ENCODE measurements at places on chromosomes 5 and 9. TPM values are rescaled to one million over a fixed set of nuclear protein-coding genes. Genes with fewer than 3 reads are reported as not detected.

- DNase-seq = no peak
These were observed 41.8 kb downstream of the ENC1 start for GRCh38 chr5:74598731-74599130.

LHX6 gene
- 3.4 TPM for polyA plus RNA-seq

GRCh38 chr5:132760601-132761317, 13.5 kb downstream of the CCNI2 start:
- no peak for DNase-seq

DNA sequence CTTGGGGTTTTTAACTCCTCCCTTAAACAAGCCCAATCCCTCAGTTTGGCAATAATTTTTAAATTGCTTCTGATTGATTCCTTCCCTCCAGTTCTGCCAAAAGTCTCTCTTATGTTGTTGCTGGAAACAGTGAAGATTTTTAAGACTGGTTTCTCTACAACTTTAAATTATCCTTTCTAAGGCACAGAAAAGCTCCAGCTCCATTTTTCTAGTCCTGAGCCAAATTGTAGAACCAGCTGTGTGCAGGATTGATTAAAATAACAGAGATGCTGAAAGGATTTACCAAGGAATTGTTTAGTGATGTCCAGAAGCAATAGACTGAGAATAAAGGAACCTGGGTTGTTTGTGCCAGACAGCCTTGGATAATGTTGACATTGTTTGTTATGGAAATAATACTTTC, 111.3 kb downstream of the NUDT12 start:
- DNase-seq = no peak

- no peak for DNase-seq
These were observed 19.2 kb downstream of the PLGRKT start for GRCh38 chr9:5418481-5418880.

RLN1 gene
- 0.72 TPM for polyA plus RNA-seq

DNA sequence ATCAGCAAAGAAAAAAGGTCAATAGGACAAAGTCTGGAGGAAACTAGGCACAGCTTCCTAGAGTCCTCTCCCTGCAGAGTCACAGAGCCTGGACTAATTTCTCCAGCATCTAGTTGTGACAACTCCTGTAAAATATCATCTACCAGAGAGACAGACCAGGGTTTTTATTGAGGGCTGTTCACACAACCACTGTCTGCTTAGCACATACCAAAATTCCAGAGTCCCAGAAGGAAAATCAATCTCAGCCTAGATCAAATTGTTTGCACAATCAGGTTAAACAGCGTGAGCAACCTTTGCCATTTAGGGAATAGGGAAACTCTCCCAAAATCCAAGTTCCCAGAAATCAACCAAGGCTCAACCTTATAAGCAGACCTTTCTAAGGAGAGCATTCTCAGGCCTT, 190.3 kb downstream of the SYK start:
- DNase-seq = no peak

DNA sequence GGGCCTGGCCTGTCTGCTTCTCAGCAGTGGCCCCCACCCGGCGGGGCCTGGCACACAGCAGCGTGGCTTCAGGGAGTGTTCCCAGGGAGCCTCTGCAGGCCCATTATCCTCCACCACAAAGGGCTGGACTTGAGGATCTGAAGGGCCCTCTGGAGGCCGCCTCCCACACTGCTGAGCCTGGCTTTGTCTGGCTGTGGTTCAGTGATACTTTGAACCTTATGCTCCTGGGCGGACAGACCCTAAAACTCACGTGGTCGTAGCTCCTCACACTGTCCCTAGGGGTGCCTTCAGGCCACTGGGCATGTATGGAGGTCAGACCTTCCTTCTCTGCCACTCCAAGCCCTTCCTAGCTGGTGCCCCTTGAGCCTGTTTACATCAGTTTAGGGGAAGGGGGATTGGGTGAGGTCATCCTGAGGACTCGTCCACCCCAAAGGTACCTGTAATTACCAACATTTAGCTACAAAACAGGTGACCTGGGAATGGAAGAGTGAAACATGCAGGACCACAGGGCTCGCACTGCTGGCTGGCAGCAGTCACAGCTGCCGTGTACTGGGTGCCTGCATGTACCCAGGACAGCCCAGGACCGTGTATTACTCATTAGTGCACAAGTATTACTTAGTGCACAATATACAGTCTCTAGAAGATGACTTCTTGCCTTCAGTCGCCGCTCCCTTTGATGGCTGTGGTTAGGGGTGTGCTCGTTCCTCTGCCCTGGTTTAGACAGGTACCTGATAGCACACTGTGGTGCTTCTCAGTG, 8.5 kb downstream of the GRHPR start:
- DNase-seq = no peak

SECISBP2 gene
- polyA plus RNA-seq = 105 TPM

- DNase-seq = no peak
These were observed 411 bp upstream of the MAT2B start for GRCh38 chr5:163505049-163505367.

GRCh38 chr9:93826209-93826608, 128.9 kb downstream of the BARX1 start:
- no peak for DNase-seq

DNA sequence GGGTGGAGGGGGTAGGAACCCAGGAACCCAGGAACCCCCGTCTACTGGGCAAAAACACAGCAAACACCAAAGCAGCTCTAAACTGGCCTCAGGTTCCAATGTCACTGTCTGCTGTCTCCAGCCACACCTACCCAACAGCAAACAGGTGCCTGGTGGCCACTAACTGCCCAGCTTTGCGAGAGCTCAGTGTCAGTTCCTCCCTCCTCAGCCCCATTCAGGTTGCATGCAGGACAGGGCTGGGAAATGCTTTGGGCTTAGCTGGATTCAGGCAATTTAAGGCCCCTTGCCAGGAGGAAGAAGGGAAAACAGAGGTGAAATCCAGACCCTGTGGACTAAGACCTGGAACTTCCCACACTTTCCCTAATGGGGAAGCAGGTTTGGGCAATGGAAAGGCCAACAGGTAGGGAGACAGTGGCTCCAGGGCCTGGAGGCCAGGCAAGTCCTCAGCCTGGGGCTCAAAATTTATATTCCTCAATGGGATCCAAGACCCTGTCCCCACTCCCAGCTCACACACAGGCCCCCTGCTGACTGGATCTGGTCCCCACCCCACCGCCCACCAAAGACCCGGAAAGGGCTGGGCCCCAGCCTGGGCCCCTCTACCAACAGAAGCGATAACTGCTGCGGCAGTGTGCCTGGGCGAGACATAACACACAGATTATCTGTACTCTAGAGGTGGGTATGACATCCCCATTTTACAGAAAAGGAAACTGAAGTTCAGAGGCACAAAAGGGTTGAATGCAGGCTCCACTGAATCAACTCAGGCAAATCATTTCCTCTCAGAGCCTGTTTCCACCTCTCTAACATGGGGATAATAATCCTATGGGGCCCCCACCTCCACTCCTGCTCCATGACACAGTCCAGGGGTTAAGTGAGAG, 3.5 kb downstream of the EEIG1 start:
- no peak for DNase-seq

GRCh38 chr5:34905564-34905963, 9.7 kb downstream of the RAD1 start:
- no peak for DNase-seq

- no peak for DNase-seq
These were observed 276.1 kb downstream of the TAF11L14 start for GRCh38 chr5:17910318-17910717.

DNA sequence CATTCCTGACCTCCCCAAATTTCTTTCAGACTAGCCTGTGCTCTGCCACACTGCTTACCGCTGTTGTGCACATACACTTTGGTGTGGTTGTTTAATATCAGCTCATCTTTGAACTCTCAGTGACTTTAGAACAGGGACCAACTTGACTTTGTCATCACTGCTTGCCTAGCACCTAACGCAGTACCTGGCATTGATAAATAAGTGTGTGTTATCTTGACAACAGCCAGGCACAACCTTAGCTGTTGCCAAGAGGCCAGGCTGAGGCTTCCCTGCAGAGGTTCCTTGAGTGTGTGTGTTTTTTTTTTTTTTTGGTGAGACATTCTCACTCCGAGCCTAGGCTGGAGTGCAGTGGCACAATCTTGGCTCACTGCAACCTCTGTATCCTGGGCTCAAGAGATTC, 41.0 kb upstream of the SLC28A3 start:
- DNase-seq = no peak

DNA sequence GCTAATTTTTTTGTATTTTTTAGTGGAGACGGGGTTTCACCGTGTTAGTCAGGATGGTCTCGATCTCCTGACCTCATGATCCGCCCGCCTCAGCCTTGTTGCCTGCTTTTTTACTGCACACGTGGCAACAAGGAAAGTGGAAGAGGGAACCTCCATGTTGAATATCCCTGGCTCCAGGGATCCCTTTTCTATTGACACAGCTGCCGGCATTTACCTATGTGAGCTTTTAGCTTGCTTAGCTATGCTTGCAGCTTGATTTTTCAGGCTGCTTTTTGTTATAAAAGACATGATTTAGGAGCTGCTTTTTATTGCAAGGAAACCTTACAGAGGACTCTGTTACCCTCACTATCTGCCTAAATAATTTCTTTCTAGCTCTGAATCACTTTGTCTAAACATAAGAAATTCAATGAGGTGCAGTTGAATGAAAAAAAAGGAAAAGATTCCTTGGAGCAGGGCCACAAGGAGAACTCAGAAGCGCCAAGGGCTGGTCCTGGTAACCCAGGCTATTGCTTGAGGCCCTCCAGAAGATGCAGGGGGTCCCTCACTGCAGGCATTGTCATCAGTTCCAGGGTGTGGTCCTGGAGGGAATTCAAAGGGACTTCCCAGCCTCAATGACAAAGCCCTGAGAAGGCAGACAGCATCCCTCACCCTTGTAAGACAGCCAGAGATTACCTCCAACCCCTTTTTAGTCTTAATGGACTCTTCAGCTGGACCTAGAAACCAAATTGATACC, 89.9 kb downstream of the SYK start:
- no peak for DNase-seq

DNA sequence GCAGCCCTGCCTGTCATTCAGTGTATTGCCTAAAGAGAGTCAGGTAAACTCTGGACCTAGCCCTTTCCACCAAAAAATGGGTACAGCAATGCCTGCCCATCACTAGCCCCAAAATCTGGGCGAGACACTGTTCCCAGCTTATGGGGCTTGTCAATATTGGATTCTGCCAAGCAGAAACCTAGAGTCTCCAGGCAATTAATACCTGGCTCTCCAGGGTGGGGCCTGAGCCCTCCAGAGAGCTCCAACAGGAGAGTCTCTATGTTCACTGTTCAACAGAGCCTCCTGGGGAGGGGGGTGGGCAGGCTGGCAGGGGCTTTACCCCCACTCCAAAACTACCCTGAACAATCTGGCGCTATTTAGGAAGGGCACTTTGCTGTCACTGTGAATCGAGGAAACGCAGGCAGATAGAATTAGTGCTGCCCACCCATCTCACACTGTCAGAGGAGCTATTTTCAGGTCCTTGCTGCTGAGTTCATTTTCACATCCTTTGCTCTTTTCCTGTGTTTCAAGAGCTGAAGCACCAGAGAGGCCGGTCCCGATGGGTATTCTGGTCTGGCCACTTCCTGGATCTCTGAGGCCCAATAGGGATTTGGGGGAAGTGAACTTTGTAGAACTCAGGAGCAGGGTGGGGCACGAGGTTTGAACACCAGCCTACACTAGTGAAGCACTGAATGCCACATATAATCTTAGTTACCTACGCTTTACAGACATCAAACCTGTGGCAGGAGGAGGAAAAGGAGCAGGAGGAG, 121.8 kb downstream of the C5orf15 start:
- DNase-seq = no peak

DNA sequence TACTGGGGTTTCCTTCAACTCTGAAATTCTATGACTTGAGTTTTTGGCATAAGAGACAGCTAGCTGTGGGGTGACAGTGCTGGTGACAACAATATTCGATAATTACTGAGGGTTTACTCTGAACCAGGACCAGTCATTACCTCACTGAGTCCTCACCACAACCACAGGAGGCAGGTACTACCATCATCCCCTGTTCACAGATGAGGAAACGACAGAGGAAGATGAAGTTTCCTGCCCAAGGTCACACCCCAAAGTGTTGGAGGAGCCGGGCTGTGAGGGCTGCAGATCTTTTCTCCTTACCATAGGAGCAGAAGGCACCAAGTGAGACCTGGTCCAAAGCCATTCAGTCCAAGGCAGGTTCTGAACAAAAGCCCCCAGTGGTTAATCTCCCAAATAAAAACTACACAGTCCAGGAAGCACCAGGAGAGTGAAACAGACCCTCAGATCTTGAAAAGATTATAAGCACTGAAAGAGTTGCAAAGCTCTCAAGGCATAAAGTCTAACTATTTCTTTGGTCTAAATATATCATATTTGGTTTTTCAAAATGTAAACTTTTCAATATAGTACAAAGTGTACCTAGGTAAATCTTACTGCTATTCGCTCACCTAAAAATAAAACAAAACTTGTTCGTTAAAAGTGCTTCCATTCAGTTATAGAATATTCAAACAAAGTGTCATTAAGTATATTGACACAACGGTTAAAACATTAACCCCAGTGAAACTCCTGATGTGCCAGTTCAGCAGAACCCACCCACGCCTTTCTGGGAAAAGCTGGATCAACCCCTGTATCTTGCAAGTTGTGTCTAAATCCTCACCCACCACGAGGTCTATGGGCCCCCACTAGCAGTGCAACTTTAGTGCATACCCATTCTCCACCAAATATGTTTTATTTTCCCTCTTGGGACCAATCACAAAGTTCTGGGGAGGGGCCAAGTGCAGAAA, 82.6 kb upstream of the EQTN start:
- no peak for DNase-seq

DNA sequence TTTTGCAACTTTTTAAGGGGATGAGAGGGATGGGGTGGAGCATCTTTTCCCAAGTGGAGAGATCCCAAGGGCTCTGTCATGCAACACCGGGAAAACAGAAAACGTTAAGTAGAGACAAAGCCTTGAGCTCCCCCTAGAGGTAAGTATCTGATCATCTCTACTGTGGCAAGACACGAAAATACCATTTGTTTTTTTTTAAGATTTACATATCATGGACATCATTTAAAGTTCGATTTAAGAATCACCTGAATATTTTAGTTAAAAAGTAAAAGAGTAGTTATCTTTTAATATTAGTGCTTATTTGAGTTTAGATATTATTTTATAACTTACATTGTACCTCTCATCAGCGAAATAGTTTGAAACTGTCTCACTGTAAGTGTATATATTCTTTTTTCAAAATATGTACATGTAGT, 200.4 kb downstream of the LRRC70 start:
- DNase-seq = no peak

DNA sequence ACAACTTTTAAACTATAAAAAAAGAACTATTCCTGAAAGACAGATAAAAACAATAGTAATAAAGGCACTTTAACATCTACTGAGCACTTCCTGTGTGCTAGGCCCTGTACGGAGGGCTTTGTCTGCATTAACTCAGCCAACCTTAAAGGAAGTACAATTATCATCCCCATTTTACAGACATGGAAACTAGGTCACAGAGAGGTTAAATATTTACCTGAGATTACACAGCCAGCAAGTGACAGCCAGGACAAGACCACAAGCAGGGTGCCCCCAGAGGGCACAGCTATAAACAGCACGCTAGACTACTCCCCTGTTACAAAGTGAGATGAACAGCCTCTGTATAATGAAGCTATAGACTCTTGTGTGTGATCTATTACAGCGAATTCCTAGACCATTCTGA, 25.5 kb downstream of the DDX31 start:
- no peak for DNase-seq
